ENCODE measurements at places on chromosomes 1 and 21.

- DNase-seq = no peak
Measured at GRCh38 chr1:202367271-202367670, 18.8 kb downstream of the PPP1R12B start.

- DNase-seq = no peak
Measured at GRCh38 chr21:20301395-20301794, 696.8 kb upstream of the NCAM2 start.

DNA sequence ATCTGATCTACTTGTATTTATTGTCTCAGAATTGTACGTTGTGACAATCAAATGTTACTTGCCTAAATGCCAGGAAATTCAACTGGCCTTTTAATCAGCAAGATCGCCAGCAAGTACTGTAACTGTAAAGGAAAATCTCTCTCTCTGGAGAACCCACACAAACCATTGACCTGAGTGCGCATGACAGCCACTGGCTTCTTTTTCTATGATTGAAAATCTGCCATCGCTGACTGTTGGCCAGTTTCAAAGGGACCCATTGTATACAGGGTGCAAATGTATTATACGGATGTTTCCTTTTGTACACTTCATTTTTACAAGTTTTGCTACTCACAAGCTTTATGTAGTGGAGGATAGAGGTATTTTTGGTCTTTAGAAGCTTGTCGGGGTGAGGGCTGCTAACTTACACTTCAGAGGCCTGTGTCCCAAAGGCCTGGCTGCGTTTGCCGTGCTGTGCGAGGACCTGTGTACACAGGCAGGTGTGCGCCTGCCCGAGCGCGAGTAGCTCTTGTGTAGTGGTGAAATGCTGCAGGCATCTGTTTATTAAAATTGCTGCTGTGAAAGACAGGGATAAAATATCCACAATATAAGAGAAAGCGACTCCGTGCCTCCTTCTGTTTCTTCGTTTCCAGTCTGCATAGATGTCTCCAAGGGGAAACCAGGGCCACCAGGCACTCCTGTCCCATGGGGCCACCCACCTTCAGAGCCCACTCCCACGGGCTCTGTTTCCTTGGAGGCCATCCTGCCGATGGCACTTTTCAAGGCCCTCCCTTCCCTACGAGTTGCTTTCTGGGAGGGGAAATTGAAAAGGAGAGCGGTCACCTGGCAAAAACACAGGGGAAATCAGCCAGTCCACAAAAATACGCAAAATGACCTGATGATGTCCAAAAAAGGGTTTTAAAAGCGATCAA, 25.3 kb upstream of the TRAPPC10 start:
- no peak for DNase-seq

DNA sequence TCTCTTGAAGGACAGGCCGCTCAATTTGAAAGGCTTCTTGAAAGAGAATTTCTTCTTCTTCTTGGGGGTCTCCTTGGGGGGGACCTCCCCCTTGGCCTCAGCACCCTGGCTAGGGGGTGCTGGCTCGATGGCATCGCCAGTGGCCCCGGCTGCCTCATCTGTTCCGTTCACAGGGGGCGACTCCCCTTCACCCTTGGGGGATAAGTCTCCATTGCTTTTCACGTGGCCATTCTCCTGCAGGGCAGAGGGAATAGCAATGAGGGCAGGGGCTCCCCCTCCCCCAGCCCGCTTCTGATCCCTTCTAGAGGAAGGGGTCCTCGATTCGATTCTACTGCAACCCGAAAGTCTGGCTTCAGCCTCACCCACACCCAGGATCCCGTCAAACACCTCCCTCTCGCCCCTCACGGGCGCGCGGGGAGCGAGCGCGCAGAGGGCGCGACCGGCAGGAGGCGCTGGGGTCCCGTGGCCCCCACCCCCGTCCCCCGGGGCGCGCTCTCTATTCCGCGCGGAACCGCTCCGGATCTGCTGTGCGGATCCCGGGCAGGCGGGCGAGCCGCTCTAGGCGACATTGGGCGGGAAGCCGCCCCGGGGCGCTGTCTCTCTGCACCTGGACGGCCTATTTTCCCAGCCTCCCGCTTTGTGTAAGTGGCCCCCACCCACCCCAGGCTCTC, 1.0 kb downstream of the MARCKSL1 start:
- peak; percentile 65 for DNase-seq

- no peak for DNase-seq
Measured at GRCh38 chr1:1165900-1166421, 7.7 kb upstream of the TTLL10 start.

GRCh38 chr21:41605178-41605933, 97.4 kb upstream of the TMPRSS2 start:
- DNase-seq = no peak

GRCh38 chr1:89484092-89485038, 40.3 kb upstream of the LRRC8B start:
- no peak for DNase-seq

- no peak for DNase-seq
Measured at GRCh38 chr21:36115138-36115730, 19.6 kb upstream of the CBR3 start.

GRCh38 chr1:234925440-234926263, 203.0 kb downstream of the TOMM20 start:
- no peak for DNase-seq

DNA sequence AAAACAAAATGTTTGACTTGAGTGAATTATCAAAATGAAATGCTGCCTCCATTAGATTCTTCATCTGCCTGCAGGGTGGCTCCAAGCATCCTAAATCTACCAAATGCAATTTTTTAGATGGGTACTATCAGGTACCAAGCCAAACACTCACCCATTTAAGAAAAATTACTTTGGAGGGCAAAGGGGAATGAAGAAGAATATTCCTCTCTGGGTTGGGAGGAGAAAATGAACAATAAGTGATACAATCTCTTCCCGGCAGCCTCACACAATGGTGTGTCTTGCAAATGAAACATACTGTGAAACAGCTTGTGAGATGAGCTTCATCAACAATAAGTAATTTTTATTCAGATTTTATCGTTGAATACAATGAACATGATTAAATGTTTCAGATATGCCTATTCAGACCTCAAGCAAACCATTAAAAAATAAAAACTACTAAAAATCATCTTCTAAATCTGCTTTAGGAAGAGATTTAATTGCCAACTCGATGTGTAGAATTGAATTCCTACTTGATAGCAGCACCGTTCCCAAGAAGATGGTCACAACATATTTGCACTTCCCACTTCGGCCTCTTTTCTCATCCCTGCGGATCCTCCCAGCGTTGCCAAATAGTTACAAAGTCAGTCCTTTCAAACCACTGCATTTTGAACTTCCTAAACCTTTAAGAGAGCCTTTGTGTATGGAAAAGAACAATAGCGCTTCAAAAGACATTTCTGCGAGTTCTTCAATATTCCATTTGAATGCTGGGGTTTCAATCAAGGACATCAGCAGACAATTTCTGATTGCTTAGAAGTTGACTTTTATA, 2.7 kb downstream of the DAB1 start:
- no peak for DNase-seq

GRCh38 chr1:70222716-70223235, 1.6 kb downstream of the SRSF11 start:
- no peak for DNase-seq

- DNase-seq = no peak
Measured at GRCh38 chr1:103267266-103267665, 158.9 kb upstream of the COL11A1 start.

DNA sequence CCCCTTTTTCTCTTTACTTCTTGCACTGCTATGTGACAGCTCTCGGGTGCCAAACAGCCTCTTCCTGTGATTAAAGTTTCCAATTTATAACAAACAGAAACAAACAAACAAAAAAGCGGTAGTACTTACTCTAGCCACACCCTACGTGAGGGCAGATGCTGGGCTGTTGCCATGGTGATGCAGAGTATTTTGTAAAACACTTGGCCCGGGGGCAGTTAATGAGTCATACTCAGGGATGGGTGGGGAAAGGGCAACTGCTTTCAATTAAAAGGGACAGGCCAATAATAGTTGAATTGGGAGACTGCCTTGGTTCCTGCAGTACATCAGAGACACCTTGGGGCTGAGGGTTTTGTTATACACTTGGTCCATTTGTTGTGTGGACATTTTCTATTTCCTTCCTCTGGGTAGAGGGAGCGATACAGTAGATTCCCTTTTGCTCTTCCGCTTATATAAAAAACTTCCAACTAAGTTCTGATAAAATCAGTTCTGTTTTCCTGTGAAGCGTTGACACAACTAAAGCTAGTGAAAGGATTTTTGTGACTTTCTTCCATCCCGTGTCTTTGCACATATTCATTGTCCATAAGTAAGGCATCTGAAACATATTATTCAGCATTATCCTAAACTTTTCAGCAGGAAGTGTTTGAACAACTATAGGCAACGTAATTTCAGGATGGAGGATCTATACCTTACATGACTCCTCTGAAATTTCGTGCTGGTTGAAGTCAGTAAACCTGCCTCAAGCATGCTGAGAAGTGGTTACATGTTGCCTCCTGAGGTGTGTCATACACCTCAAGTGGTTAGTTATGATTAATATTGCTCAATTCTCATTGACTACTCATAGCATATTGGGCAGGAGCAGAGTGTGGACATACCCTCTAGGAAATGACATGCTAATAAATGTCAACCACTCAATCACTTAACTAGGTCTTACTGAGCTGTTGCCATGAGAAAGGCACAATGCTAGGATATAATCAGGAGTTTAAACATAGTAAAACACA, 36.7 kb upstream of the THEM4 start:
- DNase-seq = peak; percentile 80

- DNase-seq = no peak
Measured at GRCh38 chr1:186960861-186961260, 132.1 kb downstream of the PLA2G4A start.

DNA sequence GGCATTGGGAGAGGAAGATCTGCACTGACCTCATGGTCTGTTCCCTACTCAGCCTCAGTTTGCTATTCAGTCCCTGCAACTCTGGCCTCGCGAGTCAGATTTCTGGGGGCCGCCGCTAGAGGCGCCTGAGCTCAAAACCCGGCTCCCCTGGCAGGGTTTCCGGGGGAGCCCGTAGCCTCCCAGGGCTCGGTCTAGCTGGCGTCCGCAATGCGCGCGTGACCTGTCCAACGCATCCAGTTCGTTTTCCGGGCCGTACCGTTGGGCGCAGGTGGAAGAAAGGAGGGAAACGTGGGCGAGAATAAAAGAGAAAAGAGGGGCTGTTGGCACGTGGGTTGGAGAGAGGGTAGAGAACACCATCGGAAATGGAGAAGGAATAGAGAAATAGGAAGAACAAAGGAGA, at the start of gene ADAM30:
Gene ADAM30 (minus strand): TSS at position 213 of the 400 bp plus-strand sequence. CDS start 179 bp downstream, at position 34.
- DNase-seq = no peak

DNA sequence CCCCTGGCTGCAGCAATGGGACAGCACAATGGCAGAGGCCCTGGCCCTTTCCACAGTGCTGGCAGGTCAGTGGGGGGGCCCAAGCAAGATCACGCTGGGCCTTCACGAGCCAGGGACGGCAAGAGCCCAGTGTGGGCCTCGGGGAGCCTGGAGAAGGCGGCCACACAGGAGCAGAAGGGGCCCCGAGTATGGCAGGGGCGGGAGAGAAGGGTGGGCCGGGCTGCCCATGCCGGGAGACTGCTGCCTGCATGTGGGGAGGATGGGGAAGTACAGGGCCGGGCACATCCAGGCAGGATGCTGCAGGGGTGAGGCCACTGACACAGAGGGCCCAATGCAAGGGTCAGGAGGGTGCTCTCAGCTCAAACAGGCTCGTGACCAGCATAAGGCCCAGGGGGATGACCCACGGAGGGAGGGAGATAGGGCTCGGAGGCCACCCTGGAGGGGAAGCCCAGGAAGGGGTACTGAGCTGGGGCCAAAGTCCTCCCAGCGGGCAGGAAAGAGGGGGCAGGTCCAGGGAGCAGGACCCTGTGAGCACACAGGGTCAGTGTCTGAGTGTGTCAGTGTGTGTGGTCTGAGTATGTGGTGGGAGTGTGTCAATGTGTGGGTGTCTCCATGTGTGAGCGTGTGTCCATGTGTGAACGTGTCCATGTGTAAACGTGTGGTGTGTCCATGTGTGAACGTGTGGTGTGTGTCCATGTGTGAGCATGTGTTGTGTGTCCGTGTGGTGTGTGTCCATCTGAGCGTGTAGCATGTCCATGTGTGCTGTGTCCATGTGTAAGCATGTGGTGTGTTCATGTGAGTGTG, 13.1 kb downstream of the SLC19A1 start:
- DNase-seq = no peak

DNA sequence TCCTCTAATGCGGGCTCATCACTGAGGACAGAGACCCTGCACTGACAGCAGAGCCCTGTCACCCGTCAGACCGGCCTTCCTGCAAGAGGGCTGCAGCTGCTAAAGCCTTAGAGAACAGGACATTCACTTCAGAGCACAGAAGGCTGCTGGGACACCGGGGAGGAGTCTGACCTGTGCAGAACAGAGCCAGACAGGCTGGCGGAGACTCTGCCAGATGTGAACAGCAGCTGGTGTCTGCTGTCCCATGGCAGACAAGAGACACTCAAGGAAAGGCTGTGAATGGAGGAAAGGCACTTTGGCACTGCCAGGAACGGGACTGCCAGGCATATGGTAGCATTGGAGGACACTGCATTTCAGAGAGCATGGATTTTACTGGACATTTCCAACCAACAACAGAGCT, 21.4 kb downstream of the MRAP start:
- DNase-seq = no peak

GRCh38 chr1:7902478-7903085, 38.1 kb downstream of the TNFRSF9 start:
- peak; percentile 62 for DNase-seq

GRCh38 chr1:172138634-172139033, 281.9 kb upstream of the C1orf105 start:
- no peak for DNase-seq

- DNase-seq = no peak
Measured at GRCh38 chr1:37951041-37951782, 4.4 kb upstream of the INPP5B start.

DNA sequence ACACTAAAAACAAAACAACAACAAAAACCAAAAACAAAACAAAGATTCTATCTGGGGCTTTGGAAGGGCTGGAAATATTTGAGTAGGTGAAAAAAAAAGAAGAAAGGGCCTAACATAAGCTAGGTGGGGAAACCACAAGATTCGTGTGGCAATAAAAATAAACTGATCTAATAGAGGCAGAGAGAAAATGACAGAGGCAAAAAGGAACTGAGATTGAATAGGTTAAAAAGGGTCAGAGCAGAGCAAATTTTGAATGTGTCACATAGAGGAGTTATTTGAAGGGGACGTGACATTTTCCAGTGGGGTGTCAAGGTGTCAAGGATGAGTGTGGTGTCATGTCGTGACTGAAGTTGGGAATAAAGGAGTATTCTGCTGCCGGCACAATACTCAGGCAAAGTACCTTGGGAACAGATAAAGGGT, 65.2 kb upstream of the RALGPS2 start:
- no peak for DNase-seq

- DNase-seq = no peak
Measured at GRCh38 chr1:43936431-43937151, 3.0 kb downstream of the ARTN start.
